ENCODE measurements at places on chromosomes 16 and 17. TPM values are rescaled to one million over a fixed set of nuclear protein-coding genes. Genes with fewer than 3 reads are reported as not detected.

Gene C17orf67
- total RNA-seq = 3.8 TPM

Gene ANKRD40CL
- not detected for total RNA-seq

Gene CCL4
- total RNA-seq = not detected

GRCh38 chr17:8186446-8186786 lies 3.6 kb downstream of the BORCS6 start:
- H3K4me1 ChIP-seq = peaks cover 13% of the 10 kb centered on the region
- no peak overlapping the region for H3K27ac ChIP-seq
- H3K36me3 ChIP-seq = no peaks in the 10 kb centered on the region
- no peak overlapping the region for H3K4me3 ChIP-seq
- no peak for DNase-seq
- H3K27me3 ChIP-seq = peaks cover 3% of the 10 kb centered on the region

- no peak for DNase-seq
- H3K27ac ChIP-seq = no peak overlapping the region
- no peaks in the 10 kb centered on the region for H3K27me3 ChIP-seq
- no peak overlapping the region for H3K4me3 ChIP-seq
Measured at GRCh38 chr16:27264151-27264550, 4.4 kb downstream of the NSMCE1 start.

DNA sequence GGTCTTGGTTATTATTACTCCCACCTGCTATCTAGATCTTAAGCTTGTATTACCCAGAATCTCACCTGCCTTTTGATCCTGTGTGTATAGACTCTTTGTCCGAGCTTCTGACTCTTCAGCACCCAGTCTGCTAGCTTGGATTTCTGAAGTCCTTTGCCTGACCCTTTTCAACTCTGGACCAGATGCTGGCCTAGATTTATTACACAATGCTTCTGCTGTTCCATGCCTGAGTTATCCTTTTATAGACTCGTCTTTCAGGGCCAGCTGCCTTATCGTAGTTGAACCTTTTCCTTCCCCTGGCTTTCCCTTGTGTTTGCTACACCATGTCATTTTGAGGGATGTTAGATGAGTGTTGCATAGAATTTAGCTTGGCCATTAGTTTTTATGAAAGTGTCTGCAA lies 32.6 kb downstream of the RHOT1 start:
- H3K27me3 ChIP-seq = no peaks in the 10 kb centered on the region
- no peaks in the 10 kb centered on the region for H3K4me1 ChIP-seq
- H3K4me3 ChIP-seq = no peak overlapping the region
- H3K27ac ChIP-seq = no peak overlapping the region

- H3K27ac ChIP-seq = no peak overlapping the region
- peaks cover 14% of the 10 kb centered on the region for H3K27me3 ChIP-seq
Measured at GRCh38 chr16:6864671-6865070, 468.0 kb upstream of the RBFOX1 start.

Measured in mesothelial cell of epicardium (in vitro differentiated cells).